Activated T-cell treated with anti-CD3 and anti-CD28 coated beads, Interleukin-2, amount 50 U/mL, for 24 hours (primary cell): ENCODE measurements at places on chromosomes 3 and 15.

DNA sequence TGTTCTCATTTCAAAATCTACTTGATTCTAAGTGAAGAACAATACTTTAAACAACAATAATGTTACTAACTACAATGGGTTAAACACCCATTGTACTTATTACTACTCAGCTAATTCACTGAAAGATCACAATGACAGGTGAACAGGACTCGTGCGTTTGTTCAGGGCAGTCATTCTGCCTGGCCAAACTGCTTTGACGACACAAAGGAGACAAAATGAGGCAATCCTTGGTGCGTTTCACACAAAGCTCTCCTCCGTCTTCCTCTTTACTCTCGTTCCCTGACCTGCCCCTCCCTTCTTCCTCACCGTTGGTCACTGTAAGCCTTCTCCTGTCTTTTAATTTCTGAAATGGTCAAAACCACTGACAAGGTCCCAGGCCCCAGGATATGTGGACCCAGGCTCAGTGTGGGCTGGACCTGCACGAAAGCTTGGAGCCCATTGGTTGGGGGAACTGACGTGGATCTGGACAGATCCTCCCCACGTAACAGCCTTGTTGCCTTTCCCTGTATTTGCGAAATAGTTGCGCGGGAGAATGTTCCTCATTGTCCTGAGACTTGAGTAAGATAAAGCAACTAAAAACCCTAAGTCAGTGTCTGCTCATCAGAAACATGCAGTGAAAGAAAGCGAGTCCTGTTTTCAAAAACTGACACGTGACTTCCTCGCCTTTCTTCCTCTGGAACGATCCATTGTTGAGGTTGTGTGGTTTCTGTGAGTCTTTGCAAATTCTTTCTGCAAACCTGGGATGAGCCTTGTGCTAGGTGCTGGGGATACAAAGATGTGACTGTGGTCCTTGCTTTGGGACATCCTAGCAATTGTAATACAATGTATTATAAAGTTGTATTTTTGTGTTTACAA is 147.1 kb upstream of the RGMA start:
- no peaks in the 10 kb centered on the region for H3K36me3 ChIP-seq
- DNase-seq, result peak; percentile 32
- H3K27ac ChIP-seq, result no peak overlapping the region
- peak overlapping the region; percentile 59 for H3K4me3 ChIP-seq

DNA sequence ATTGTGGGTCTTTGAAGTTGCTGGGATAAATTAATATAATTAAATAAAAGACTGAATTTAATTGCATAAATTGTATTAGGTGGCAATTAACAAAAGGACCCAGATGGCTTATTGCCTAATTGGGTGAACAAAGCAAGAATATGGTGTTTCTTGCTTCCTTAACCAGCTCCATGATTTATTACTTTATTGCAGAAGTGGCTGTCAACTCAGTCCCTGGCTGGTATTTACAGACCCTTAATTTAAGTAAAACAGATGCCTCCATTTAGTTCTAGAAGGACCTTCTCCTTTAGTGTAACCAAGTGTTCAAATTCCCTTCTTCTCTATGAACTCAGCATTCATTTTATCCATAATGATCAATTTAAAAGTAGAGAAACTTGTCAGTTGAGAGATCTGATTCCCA is 35.1 kb downstream of the DPH3 start:
- no peak overlapping the region for H3K27ac ChIP-seq
- H3K36me3 ChIP-seq, result no peaks in the 10 kb centered on the region
- H3K4me3 ChIP-seq, result no peak overlapping the region
- H3K27me3 ChIP-seq, result peaks cover 4% of the 10 kb centered on the region
- H3K4me1 ChIP-seq, result no peaks in the 10 kb centered on the region

GRCh38 chr15:100778831-100779288 is 100.8 kb upstream of the ALDH1A3 start:
- DNase-seq, result no peak
- peaks cover 10% of the 10 kb centered on the region for H3K27me3 ChIP-seq
- H3K36me3 ChIP-seq, result no peaks in the 10 kb centered on the region
- H3K27ac ChIP-seq, result no peak overlapping the region
- H3K4me1 ChIP-seq, result no peaks in the 10 kb centered on the region

- peaks cover 98% of the 10 kb centered on the region for H3K36me3 ChIP-seq
- H3K4me3 ChIP-seq, result peak overlapping the region; percentile 90
- no peaks in the 10 kb centered on the region for H3K27me3 ChIP-seq
- peak; percentile 49 for DNase-seq
Observed at GRCh38 chr3:39147711-39148434, 5.5 kb downstream of the CSRNP1 start.

GRCh38 chr15:55124616-55125015 is 72.1 kb downstream of the RSL24D1 start:
- peaks cover 18% of the 10 kb centered on the region for H3K27me3 ChIP-seq
- no peak overlapping the region for H3K27ac ChIP-seq
- H3K4me1 ChIP-seq, result no peaks in the 10 kb centered on the region

DNA sequence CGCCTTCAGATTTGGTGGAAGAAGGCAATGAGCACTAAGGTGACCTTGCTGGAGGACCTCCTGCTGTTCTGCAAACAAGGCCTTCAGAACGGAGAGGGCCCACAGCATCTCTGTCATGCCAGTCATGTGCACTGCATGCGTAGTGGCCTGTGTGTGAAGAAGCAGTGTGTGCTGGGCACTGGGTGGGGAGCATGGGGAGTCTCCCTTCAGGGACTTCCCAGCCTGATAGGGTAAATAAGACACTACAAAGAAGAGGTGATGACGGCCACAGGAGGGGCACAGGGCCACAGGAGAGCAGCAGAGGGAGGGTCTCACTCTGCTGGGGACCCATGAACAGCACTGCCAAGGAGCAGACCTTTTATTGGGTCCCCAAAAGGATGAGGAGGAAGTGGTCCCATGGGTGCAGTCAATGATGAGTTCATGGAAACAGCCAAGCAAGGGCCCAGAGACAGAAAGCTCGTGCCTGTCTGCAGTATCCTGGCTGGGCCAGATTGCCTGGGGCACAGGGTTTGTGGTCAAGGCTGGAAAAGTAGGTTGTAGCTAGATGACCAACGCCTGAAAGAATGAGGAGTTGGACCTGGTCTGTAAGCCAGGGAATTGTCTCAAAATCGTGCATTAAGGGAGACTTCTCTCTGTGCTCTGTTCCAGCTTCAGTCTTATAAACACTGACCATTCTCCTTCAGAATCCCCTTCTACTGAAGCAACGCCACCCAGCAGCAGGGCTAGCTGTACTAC is 67.8 kb upstream of the SEC61A1 start:
- DNase-seq, result no peak
- H3K4me1 ChIP-seq, result no peaks in the 10 kb centered on the region
- H3K27me3 ChIP-seq, result no peaks in the 10 kb centered on the region
- H3K4me3 ChIP-seq, result no peak overlapping the region
- H3K27ac ChIP-seq, result no peak overlapping the region
- H3K36me3 ChIP-seq, result no peaks in the 10 kb centered on the region

GRCh38 chr3:12239301-12239700 is 49.6 kb upstream of the PPARG start:
- no peak overlapping the region for H3K27ac ChIP-seq
- no peak overlapping the region for H3K4me3 ChIP-seq
- no peak for DNase-seq
- no peaks in the 10 kb centered on the region for H3K36me3 ChIP-seq
- peaks cover 8% of the 10 kb centered on the region for H3K4me1 ChIP-seq

- H3K4me1 ChIP-seq, result no peaks in the 10 kb centered on the region
- no peak overlapping the region for H3K27ac ChIP-seq
- H3K4me3 ChIP-seq, result no peak overlapping the region
- H3K27me3 ChIP-seq, result no peaks in the 10 kb centered on the region
- DNase-seq, result no peak
Observed at GRCh38 chr3:145776782-145777408, 384.1 kb downstream of the PLOD2 start.

DNA sequence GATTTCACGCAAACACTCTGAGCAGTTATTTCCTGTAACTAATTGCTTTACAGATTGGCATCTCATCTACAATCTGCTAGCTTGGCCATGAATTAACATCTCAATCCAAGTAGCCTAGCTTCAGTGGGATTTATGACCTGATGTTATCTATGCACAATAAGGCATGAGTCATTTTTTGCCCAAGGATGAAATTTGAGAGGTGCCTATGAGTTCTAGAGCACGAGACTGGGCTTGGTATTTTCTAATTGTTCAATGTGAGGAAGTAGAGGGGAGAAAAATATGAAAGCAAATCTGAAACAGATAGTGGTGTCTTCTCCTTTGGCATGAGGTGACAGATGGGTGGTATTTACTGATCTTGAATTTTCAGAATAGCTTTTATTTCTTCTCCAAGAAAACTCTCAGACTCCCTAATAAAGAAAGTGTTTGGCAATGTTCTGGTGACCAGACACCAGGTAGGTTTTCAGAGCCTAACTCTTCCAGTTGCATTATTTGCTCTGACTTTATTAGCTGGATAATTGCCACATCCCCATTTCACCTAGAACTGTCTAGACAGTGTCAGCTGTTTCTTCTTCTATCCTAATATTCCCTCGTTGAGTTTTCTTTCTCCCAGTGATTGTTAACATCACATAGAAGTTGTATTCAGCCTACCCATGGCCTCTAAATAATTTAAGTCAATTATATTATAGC is 301.0 kb upstream of the UMPS start:
- no peaks in the 10 kb centered on the region for H3K4me1 ChIP-seq
- no peaks in the 10 kb centered on the region for H3K36me3 ChIP-seq
- H3K4me3 ChIP-seq, result no peak overlapping the region
- DNase-seq, result no peak
- H3K27ac ChIP-seq, result no peak overlapping the region

GRCh38 chr3:23809840-23810342 is 4.1 kb downstream of the UBE2E1 start:
- peaks cover 67% of the 10 kb centered on the region for H3K4me1 ChIP-seq
- H3K27me3 ChIP-seq, result peaks cover 3% of the 10 kb centered on the region
- no peak for DNase-seq
- peak overlapping the region; percentile 98 for H3K27ac ChIP-seq
- H3K36me3 ChIP-seq, result peaks cover 53% of the 10 kb centered on the region
- peak overlapping the region; percentile 88 for H3K4me3 ChIP-seq

- H3K4me1 ChIP-seq, result peaks cover 12% of the 10 kb centered on the region
- H3K4me3 ChIP-seq, result no peak overlapping the region
- H3K27me3 ChIP-seq, result peaks cover 8% of the 10 kb centered on the region
- H3K36me3 ChIP-seq, result no peaks in the 10 kb centered on the region
- H3K27ac ChIP-seq, result no peak overlapping the region
- no peak for DNase-seq
Observed at GRCh38 chr3:56421205-56421604, 47.1 kb downstream of the ERC2 start.

DNA sequence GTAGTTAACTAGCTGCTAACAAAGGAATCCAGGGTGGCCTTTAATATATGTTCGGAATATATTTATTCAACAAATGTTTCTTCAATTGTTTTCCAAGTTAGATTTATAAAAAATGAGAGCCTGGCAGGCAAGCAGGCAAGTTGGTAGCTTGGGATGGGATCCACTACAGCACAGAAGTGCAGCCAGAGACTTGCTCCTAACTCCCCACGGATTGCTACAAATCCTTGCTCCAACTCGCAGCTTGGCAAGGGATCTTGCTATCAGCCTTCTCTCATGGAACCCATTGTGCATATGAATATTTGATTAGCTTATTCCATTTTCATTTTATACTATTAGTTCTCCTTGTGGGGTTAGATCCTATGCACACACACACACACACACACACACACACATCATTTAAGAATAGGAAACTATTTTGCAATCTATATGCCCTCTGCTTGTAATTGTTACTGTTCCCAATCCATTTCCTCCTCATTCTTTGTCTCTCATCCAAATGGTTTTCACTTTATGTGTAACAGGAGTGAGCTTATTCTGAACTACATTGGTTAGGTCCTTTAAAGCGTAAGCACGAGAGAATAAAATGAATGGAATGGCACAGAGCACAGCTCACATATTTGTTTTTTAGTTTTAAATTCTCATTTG is 505.6 kb downstream of the LPP start:
- peaks cover 17% of the 10 kb centered on the region for H3K4me1 ChIP-seq
- DNase-seq, result no peak
- no peak overlapping the region for H3K27ac ChIP-seq

DNA sequence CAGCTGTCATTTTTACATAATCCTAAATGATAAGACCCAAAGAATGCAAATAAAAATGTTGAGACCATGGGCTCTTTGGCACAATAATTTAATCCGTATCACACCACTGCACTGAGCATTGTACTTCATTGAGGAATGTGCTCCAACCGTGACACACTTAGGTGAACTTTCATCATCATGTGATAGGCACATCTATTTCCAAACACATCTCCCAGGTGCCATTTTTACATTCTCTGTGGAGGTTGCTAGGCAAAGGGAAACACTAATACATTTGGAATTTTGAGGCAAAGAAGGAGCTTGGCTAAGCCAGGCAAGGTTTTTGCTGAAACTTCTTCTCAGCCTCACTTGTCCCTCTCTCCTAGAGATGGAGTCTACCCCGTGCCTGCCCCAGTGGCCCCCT is 68.7 kb downstream of the LRTM1 start:
- no peaks in the 10 kb centered on the region for H3K36me3 ChIP-seq
- no peak overlapping the region for H3K4me3 ChIP-seq
- no peaks in the 10 kb centered on the region for H3K4me1 ChIP-seq
- no peak overlapping the region for H3K27ac ChIP-seq

DNA sequence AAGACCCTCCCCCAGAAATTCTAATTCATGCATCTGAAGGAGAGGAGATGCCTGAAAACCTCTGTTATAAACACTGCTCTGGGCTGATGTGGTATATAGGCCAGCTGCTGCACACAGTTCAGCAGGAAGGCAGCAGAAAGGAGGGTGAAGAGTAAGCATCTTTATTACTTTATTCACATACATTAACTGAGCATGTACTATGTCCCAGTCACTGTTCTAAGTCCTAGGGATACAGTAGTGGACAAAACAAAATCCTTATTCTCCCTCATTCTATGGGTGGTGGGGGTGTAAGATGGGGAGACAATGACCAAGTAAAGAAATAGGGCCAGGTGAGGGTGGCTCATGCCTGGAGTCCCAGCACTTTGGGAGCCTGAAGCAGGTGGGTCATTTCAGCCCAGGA is 17.8 kb upstream of the CHRNB4 start:
- no peak overlapping the region for H3K27ac ChIP-seq
- no peak for DNase-seq
- no peaks in the 10 kb centered on the region for H3K27me3 ChIP-seq
- H3K4me1 ChIP-seq, result no peaks in the 10 kb centered on the region

DNA sequence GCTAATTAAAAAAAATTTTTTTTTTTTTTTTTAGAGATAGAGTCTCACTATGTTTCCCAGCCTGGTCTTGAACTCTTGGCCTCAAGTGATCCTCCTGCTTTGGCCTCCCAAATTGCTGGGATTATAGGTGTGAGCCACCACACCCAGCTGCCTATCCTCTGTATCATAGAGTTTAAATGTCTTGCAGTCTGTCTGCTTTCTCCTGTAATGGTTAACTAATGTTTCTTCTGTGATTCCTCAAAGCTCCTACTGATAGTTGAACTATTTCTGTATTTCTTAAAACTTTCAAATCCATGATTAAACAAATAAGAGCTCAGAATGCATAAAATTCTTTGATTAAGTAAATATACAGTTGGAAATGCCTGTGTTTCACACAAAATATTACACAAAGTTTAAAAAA is 115.4 kb upstream of the TPM1 start:
- H3K4me1 ChIP-seq, result no peaks in the 10 kb centered on the region
- H3K4me3 ChIP-seq, result no peak overlapping the region
- H3K27ac ChIP-seq, result no peak overlapping the region
- H3K36me3 ChIP-seq, result no peaks in the 10 kb centered on the region
- peaks cover 16% of the 10 kb centered on the region for H3K27me3 ChIP-seq

GRCh38 chr3:46671541-46672348 is 21.7 kb downstream of the ALS2CL start:
- no peaks in the 10 kb centered on the region for H3K27me3 ChIP-seq
- no peaks in the 10 kb centered on the region for H3K4me1 ChIP-seq
- no peak for DNase-seq
- H3K36me3 ChIP-seq, result peaks cover 5% of the 10 kb centered on the region
